ENCODE measurements at places on chromosomes 6 and 20.
A peak's percentile ranks its signal among the peaks of the same experiment; 100 is the strongest.

DNA sequence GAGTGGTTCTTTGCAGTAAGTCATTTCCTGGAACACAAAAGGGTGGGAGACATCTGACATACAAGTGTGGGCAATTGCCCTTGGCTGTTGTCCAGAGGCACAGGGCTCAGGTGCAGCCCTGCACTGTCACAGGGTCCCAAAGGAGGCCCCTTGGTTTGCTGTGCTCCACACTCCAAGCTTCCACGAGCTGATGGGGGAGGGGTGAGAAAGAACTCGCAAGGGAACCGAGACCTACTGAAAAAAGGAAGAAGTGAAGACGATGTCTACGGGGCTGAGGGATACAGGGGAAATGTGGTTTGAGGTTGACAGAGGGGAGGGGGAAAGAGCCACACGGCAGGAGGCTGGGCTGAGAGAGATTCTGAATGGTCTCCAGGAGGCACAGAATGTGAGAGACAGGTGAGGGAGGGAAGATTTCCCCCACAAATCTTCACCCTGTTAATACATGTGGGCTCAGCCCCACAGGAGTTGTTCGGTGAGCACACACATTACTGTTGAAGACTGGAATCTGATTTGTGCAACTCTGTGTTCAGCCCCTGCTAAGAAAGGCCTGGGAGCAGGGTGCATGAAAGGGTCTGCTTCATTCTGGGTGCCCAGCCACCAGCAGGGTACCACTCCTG, 123.4 kb downstream of the LY86 start:
- DNase-seq = no peak

- DNase-seq = no peak
These were observed 4.5 kb downstream of the SUN5 start for GRCh38 chr20:32999603-33000250.

DNA sequence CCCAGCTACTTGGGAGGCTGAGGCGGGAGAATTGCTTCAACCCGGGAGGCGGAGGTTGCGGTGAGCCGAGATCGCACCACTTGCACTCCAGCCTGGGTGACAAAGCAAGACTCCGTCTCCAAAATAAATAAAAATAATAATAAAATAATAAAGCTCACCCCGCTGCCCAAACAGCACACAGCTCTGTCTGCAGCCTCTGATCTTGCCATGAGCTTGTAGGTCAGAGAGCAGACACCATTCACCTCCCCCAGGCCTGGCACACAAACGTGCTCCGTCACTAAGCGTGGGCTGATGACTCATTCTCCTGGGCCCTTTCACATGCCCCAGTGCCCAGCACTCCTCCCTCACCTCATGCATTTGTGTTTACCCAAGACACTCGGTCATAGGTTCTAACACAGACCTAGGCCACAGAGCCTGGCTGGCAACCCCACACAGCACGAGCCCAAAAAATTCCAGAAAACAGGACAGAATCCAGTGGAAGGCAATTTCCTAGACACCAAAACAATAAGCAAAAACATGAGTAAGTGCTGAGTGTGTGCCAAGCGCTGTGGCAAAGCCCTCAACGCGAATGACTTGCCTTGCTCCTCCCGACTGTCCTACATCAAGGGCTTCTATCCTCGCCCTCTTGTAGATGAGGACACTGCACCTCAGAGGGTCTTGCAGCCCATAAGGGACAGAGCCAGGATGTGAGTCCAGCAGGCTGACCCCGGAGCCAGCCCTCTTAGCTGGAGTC, 18.0 kb downstream of the ATP9A start:
- peak; percentile 11 for DNase-seq

DNA sequence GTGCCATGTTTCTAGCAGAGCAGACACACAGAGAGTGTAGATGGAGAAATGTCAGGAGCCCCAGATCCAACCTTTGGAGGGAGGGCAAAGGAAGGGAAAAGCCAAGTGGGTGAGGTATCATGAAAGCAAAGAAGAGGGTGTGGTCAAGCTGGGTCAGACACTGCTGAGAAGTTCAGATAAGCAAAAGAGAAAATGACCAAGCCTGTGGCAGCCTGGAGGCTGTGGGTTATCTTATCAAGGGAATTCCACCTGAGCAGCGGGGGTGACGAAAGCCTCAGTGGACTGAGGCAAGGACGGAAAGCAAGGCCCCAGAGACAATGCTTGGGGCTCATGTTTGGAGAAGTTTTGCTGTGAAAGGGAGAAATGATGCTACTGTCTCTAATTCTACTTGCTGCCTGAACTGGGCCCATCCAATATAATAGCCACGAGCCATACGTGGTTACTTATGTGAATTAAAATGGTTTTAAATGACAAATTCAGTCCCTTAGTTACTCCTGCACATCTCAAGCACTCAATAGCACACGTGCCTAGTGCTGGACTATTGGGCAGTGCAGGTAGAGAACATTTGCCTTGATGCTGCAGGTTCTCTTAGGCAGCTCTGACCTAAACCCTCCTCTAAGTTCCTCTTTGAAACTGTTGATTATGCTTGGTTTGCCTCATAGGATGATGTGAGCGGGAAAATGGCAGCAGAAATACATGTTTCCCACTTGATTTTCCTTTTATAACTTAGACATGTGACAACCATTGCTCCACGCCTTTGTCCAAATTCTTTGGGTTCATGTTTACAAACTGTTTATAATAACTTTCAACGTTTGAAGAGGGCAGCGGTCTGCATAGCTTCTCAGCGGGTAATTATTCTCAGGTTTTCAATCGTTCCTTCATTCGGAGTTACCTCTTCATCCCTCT, 63.7 kb downstream of the SLC22A23 start:
- DNase-seq = no peak

- no peak for DNase-seq
These were observed 116.8 kb downstream of the PREX1 start for GRCh38 chr20:48711044-48711428.

GRCh38 chr20:45163083-45163803, 11.5 kb upstream of the PI3 start:
- no peak for DNase-seq

GRCh38 chr6:36028088-36028876, 674 bp downstream of the MAPK14 start:
- DNase-seq = peak; percentile 6

DNA sequence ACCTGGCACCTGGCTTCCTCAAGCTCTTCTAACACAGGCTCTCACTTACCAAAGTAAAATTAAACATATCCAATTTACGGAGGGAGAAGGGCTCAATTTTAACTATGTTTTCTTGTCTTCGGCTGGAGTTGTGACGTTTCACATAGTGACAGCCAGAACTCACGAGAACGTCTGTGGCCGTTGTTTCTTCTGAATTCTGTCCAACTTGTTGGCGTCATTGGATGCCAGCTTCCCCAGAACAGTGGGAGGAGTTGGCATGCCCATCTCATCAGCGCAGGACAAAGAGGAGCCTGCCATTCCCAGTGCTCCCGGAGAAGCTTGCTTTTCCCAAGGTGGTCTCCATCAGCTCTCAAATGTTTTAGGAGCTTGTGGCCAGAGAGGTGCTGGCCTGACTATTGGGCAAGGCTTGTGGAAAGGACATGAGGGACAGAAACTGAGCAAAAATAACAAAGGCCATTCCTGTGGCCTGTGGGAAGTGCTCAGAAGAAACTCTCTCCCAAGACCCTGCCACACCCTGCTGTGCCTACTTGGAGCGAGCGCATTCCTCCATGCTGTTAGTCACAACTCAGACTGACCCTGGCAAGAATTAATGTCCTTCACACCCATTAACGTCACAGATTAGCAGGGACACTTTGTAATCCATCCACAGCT, 265.4 kb upstream of the CDH4 start:
- DNase-seq = no peak

- no peak for DNase-seq
These were observed 74.1 kb upstream of the TOX2 start for GRCh38 chr20:43840382-43841070.

- no peak for DNase-seq
These were observed 621.0 kb downstream of the PKHD1 start for GRCh38 chr6:51466427-51466826.

GRCh38 chr6:56241124-56241802, 6.1 kb downstream of the COL21A1 start:
- no peak for DNase-seq

DNA sequence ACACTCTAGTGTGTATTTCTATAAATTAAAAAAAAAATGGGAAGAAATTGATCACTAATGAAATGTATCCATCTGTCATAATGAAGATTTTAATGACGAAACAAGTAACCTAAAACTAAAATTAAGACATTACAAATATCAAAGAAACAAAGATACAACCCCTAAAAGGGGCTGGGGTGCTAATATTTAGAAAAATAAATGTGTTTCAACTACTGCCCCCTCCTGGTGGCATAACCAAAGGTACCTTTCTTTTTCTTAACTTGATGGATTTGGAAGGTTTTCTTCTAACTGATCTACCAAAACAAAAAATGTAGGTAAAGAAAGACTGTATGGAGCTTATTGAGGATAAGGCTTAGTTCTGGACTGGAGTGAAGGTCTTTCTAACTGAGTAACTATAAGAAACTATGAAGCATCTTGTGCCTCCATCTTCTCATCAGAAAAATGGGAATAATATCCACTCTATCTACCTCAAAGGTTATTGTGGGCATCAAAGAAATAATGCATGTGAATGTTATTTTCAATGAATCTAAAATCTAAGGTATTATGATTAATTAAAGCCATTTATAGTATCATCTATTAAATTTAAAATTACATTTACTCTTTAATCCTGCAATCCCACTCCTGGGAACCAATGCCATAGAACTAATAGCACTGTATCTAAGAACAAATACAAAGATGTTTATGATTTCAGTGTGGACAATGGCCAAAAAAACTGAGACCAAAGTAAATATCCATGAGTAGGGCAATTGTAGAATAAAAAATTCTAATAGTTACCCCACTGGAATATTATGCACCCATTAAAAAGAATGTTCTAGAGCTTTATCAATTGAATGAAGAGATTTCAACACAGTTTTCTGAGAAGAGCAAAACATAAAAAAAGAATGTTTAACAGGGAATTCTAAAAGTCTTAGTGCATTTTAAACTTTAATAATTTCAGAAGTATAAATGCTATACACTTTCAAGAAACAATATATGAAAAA, 117.2 kb downstream of the BACH2 start:
- DNase-seq = no peak

DNA sequence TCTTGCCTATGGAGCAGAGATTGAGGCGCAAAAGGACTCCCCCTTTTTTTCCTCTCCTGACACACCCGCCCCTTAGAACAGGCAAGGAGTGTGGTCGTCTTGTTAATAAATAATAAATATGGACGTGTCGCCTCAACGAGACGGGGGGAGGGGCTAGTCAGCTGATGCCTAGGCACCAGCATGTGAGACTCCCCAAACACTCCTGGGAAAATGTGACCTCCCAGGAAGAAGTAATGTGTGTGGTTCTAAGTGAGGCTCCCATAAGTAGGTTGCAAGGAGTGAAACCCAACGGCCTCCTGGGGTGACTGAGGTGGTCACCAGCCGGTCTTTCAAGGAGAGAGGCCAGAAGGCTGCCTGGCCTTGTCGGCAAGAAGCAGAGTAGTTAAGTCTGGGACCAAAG, 1.1 kb upstream of the FAXC start:
- DNase-seq = no peak

DNA sequence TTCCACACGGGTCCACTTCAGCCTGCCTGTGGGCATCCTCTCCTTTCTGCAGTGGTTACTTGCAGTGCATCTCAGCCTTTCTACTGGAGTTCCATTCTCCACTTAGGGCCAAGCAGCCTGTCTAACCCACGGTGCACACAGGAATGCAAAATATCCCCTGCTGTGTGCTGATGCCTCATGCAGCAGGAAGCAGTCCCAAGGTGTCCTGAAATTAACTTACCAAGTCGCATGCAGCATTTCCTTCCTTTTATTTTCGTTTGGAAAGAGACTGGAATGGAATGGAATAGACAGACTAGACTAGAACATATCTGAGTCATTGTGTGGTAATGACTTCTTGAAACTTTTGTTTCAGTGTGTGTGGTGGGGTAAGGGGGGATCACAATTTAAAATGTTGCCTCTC, 25.9 kb upstream of the FOXQ1 start:
- no peak for DNase-seq

- DNase-seq = no peak
These were observed 30.5 kb downstream of the TSPYL4 start for GRCh38 chr6:116223355-116223754.

DNA sequence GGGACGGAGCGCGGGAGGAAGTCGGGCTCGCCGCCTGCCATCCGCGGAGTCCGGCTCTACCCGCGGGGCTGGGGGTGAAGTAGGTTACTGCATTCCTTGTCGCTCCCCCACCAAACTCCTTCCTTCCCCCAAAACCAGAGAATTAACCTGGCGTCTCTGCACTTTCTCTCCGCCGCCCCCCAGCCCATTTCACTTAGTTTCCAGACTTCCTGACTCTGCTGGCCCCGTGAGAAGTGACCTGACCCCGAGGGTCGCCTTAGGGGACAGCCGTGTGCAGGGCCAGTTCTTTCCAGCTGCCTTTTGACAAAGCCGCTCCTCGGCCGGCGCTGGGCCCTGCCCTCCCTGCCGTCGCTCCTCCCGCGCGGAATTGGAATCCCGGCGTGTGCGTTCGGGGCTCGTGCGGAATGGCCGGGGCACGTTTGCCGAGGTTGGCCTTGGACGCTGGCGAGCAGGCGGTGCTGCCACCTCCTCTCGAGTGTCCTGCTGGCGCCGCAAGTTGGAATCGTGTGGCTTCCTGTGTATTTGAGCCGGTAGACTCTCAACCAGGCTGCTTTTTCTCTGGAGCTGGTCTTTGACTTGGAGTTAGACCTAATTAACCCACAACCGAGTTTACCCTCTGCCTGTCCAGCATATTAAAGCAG, 650 bp downstream of the DCBLD1 start:
- no peak for DNase-seq

DNA sequence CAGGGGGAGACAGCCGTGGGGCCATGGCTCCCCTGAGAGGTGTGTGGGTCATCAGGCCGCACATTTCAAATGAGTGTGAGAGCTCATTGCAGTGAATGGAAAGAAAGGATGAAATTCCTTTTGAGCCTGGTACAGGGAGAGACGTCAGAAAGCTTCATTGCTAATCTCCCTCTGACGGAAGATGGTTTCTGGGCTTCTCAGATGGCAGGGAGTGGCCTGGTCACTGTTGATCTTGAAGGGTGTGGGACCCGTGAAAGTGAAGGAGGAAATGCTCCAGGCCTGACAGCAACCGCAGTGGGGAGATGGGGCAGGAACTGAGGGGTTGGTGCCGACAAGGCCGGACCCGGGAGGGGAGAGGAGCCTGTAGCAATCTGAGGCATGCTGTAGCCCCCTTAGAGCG, 127.4 kb downstream of the MYLK4 start:
- no peak for DNase-seq

- DNase-seq = no peak
These were observed 75.5 kb downstream of the HMGN3 start for GRCh38 chr6:79158856-79159516.

GRCh38 chr6:132934496-132934895, 120.1 kb downstream of the RPS12 start:
- DNase-seq = no peak

GRCh38 chr6:31834367-31835250, 7.1 kb downstream of the HSPA1B start:
- DNase-seq = peak; percentile 60

GRCh38 chr6:108544606-108545005, 16.1 kb upstream of the FOXO3 start:
- DNase-seq = no peak

- no peak for DNase-seq
These were observed 105.1 kb downstream of the PHF3 start for GRCh38 chr6:63740709-63741108.

GRCh38 chr6:20554326-20554725, 20.1 kb downstream of the CDKAL1 start:
- no peak for DNase-seq
